Activated naive CD4-positive, alpha-beta T cell (primary cell): ENCODE measurements at places on chromosomes 1 and 21.

DNA sequence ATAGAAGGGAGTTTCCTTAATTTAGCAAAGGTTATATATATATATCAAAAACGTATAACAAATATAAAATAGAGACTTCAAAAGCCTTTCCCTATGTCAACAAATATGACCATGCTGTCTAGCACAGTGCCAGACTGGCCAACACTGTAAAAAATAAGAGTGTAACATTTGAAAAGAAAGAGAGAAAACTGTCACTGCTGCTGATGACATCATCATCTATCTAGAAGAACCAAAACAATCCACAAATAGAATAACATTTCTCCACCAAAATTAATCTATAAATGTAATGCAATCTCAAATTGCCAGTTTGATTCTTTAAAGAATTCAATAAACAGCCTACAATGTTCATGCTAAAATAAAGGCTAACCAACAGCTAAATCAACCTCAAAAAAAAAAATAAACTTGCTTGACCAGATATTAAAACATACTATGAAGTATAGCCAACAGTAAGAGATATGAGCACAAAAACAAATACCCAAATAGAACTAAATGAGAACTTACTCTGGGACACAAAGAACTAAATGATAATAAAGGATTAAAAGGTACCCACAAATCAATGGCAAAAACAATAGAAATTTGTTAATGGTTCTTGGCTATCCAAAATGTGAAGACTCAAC, 50.2 kb downstream of the ENAH start:
- DNase-seq = no peak

GRCh38 chr1:86778569-86779239, 74.3 kb downstream of the SH3GLB1 start:
- no peak for DNase-seq

- DNase-seq = no peak
These were observed 974 bp upstream of the FNBP1L start for GRCh38 chr1:93446837-93447451.

- DNase-seq = peak; percentile 61
These were observed 8.7 kb upstream of the TNFRSF14 start for GRCh38 chr1:2547210-2548067.

DNA sequence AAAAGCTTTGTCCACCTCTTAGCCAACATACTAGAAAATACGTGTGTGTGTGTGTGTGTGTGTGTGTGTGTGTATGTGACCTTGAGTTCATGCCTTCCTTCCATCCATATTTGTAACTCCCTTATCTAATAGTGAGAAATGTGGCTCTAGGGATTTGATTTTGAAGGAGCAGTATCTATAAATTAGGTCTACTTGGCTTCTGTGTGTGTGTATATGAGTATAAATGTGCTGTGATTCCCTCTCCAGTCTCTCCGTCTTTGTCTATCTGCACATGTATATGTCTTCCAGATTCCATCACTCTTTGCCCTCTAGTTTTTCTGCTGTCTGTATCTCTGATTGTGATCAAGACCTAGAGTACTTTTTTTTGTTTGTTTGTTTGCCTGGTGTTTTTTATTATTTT, 11.9 kb upstream of the NBL1 start:
- no peak for DNase-seq

- no peak for DNase-seq
These were observed 49.8 kb upstream of the GNG12 start for GRCh38 chr1:67883069-67883468.

- DNase-seq = no peak
These were observed 12.6 kb upstream of the ACTL8 start for GRCh38 chr1:17742583-17742982.

DNA sequence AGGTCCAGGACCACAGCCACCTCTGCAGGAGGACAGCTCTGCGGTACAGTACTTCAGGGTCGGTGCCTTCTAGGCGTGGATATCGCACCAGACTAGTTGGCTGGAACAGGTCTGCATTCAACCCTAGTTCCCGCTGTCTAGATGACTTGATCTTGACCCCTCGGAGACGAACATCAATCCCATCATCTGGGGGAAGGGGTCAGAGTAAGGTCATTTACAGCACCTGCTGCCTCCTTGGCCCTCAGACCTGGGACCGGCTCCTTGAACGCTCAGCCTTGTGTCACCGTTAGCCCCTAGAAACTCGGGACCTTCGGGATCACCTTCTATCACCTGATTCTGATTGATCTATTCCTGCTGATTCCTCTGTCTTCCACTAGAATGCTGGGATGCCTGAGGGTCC, 2.6 kb downstream of the HECTD3 start:
- DNase-seq = no peak

- DNase-seq = no peak
These were observed 78.2 kb upstream of the PGBD5 start for GRCh38 chr1:230504310-230504709.

DNA sequence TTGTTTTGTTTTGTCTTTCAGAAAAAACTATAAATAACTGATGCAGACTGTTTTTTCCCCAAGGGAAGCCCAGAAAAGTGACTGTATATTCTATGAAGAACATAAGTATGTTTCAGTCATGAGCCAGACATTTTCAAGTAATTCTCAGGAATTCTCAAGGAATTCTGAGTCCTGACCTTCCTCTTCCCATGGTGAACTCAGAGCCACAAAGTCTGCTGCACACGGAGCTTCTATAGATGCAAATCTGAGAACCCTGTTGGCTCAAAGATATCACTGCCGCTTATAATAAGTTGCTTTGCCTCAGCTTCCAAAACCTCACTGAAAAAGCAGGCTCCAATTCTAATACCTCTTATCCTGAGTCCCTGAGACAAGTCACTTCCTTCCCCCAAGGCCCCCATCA, 418.5 kb upstream of the RUNX1 start:
- no peak for DNase-seq

DNA sequence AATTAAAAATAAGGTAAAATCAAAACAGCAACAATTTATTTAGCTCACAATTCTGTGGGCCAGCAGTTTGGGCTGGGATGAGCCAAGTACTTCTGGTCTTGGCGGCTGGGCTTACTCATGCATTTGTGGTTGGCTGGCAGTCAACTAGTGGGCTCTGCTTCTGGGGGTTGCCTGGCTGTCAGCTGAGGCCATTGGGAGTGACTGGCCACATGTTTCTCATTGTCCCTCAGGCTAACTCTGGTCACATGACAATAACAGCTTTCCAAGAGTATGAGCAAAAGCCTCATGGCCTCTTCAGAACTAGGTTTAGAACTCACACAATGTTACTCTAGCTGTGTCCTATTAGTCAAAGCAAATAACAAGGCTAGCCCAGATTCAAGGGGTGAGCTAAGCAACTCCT, 15.6 kb upstream of the CHIA start:
- DNase-seq = no peak

DNA sequence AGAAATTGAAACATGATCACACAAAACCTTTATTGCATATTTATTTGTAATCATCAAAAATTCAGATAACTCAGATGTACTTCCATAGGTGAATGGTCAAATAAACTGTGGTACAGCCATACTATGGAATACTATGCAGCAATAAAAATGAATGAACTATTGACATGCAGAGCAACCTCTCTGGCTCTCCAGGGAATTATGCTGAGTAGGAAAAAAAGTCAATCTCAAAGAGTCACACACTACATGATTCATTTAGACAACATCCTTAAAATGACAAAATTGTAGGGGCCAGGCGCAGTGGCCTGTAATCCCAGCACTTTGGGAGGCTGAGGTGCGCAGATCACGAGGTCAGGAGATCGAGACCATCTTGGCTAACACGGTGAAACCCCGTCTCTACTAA, 104.0 kb downstream of the TPR start:
- no peak for DNase-seq

GRCh38 chr1:31781138-31781755, 17.1 kb upstream of the ADGRB2 start:
- DNase-seq = no peak

DNA sequence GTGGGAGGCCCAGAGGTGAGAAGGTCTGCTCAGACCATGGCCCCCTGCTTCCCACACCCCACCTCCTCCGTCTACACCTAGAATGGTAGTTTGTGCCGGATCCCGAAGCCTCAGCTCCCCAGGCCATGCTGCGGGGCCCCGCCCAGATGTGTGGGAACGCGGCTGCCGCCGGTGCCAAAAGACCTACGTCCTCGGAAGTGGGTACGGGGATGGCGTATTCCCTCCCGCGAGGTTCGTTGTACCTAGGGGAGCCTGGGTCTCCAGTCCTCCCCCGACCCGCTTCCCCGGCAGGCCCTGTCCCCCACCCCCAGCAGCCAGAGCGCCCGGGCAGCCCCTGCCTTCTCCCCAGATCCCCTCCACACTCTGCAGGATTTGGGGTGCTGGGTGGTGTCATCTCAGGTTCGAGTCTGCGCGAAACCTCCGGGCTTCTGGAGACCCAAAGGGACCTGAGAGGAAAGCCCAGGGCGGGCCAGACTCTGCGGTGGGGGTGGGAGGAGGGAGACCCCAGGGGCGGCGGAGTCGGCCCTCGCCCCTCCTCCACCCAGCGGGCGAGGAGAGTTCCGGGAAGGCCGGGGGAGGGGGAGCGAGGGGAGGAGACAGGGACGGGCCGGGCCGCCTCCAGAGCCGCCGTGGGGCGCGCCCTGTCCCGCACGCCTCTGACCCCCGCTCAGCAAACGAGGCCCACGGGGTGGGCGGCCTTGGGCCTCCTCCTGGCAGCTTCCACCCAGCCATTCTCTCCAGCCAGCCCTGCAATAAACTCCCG, 6.2 kb upstream of the PRDM16 start:
- no peak for DNase-seq

DNA sequence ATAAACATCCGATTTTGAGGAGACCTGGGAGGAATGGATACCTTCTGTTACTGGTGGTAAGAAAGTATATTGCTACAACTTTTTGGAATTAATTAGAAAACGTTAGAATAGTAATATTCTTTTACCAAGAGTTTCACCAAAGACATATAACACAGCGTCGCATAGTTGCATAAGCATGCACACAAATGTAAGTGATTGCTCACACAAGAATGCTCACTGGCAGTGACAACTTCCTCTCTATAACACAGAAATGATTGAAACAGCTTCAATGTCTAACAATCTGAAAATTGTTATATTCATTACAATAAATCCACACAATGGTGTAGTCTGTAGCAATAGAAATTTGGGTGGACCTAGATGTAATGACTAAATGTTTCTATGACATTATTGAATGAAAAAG, 998.6 kb downstream of the TTLL7 start:
- DNase-seq = no peak

GRCh38 chr1:26574719-26575251, 45.2 kb downstream of the RPS6KA1 start:
- no peak for DNase-seq

DNA sequence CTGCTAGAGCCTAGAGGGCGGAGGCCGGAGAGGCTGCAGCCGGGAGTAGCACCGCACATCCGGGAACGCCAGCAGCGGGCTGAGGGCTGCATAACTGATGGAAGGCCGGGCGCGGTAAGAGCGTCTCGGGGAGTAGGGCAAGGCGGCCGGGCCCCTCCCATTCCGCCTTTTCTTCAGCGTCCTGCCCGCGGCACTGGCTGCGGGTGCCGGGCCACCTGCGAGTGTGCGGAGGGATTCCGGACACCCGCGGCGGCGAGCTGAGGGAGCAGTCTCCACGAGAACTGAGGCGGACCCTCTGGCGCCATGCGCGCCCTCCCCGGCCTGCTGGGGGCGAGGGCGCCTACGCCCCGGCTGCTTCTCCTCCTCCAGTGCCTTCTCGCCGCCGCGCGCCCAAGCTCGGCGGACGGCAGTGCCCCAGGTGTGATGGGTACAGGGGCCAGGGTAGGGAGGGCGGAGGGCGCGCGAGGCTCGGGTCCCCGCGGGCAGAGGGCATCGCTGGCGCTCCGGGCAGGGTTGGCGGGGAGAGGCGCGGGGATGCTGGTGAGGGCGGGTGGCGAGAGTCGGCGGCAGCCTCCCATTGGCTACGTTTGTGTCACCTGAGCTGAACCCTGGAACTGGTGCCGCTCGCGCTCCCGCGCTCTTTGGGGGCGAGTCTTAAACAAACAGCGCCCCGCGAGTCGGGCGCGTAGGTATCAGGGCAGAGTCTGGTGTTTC, 334.4 kb downstream of the SRGAP2C start:
- peak; percentile 60 for DNase-seq

DNA sequence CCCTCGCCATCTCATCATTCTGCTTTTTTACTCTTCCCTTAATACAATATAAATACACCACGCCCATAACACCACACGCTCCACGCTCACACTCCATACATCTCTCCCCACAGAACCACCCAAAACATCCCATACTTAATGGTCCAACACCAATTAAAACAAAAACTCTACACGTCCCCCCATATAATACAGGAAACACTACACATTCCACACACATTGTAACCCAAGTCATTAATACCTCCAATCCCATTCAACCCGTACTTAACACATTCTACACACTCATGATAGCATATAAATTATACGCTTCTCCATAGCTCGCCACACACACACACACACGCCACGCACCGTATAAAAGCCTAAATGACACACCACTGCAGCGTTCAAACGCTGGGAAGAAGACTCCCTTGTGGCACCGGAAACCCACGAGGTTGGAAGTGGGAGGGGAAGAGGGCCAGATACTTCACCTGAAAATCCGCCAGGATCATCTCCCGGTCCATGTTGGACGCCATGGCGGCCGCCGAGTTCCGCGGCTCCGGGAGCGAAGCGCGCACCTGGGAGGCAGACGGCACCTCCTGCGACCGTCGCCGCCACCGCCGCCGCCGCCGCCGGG, 659 bp downstream of the FAF1 start:
- no peak for DNase-seq

- no peak for DNase-seq
These were observed 74.2 kb downstream of the SIM2 start for GRCh38 chr21:36773117-36773516.

DNA sequence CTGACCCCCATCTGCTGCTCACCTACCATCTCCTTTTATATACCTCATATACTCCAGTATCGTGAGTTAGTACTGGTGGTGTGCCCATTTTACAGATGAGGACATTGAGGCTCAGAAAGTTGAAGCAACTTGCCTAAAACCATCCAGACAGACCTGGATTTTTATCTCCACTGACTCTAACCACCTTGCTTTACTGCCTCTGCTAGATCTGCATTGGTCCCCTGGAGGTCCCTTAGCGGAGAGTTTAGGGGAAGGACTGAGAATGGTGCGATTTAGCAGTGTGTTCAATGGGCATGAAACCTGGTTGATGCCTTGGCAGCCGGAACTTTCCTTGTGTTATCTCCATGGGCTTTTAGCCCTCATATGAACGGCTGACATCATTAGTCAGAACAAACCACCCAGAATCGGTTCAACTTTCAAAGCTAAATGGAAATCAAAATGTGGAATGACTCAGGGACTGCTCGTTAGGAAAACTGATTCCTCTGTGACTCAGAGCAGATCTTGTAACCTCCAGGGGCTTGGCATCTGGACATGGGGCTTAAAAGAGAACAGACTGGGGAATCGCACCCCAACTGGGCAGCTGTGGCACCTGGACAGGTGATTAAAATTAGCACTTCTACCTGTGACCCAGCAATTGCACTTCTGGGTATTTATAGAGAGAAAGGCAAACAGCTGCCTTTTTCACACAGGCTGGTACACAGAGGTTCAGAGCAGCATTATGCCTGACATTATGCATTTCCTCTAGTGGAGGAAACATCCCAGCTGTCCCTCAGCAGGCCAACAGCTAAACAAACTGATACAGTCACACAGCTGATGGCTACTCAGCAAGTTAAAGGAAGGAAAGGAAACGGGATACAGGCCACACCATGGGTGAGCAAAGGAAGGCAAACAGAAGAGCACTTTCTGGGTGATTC, 25.3 kb downstream of the TMEM51 start:
- DNase-seq = no peak

- no peak for DNase-seq
These were observed 1421.1 kb downstream of the PLA2G4A start for GRCh38 chr1:188249811-188250210.
